Stimulated activated CD8-positive, alpha-beta memory T cell treated with anti-CD3 and anti-CD28 coated beads, Interleukin-15, amount 100 ng/mL, for 1 hour (primary cell): ENCODE measurements at places on chromosomes 2 and 18.

- no peak for DNase-seq
Observed at GRCh38 chr2:141929331-141930252, 201.2 kb downstream of the LRP1B start.

- no peak for DNase-seq
Observed at GRCh38 chr2:172455121-172455515, 27.7 kb downstream of the ITGA6 start.

DNA sequence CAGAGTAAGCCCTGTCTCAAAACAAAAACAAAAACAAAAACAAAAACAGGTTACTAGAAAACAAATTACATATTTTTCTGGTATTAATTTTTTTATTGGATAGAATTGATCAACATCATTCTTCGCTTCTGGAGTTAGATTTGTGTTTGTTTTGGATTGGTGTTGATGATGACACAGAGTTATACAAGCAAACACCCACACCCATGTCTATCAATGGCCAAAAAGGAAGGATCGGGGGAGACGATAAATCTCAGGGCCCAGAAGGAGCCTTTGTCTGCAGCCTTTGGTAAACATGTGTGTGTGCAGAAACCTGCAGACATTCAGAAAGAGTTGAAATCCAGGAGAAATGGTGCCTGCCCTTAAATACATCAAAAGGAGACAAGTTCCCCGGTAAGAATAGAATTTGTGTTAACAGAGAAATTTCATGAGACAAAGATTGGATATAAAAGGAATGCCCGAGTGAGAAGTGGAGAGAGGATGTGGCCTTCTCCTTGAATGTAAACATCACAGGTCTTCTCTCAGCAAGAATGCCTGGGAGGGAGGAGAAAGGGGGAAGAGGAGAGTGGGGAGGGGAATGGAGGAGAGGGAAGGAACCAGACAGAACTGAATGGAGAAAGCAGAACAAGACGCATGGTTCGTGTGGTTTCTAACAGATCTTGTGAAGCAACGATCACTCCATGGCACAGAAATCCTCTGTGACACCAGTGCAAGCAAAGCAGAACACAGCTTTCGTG is 40.4 kb upstream of the TMEM178A start:
- DNase-seq = no peak

GRCh38 chr2:118320658-118321057 is 232.4 kb downstream of the INSIG2 start:
- no peak for DNase-seq

DNA sequence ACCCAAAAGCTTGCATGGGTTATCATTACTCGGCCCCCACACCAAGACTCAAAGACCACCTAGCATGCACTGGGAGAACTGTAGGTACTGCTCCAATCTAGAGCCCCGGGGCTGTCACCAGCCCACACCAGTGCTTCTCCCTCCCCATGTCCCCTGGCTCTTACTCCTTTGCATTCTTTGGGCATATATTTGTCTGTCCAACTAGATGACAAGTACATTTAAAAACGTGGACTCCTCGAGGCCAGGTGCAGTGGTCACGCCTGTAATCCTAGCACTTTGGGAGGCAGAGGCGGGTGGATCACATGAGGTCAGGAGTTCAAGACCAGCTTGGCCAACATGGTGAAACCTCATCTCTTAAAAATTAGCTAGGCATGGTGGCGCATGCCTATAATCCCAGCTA is 7.8 kb downstream of the AFG3L2 start:
- no peak for DNase-seq

DNA sequence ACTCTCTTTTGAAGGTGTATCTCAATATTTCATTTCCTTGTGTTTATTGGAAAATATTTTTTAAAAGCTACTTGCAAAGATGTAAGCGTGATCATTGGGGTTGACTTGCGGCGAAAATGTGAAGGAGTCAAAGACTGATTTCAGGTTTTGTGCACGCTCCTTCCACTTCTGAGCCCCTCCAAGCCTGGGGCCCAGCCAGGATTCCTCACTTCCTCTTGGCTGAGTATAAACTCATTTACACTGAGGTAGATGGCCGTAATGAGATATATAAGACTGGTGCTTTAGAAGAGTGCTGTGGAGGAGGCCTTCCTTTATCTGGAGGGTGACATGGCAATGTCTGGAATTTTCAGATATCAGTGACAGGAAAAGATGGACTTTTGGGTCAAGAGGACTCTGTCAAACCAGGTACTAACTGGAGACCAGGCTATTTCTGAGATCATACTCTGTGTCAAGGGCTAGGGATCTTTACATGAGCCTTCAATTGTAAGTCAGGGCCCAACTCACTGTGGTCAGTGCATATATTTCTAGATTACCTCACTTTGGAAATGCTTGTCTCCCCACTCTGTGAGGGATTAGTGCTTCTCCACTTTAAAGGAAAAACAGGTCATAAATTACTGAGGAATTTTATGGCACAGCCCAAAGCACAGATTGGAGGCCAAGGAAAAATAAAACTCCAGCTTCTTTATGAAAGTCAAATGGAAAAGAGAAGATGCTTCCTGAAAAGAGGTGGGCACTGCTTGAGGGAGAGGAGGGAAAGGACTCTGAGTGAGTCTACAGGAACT is 22.8 kb downstream of the PRKCE start:
- no peak for DNase-seq
